ENCODE measurements at places on chromosomes 2 and 18. TPM values are rescaled to one million over a fixed set of nuclear protein-coding genes. Genes with fewer than 3 reads are reported as not detected.

- DNase-seq: no peak
- no peaks in the 10 kb centered on the region for H3K36me3 ChIP-seq
- H3K27ac ChIP-seq: no peak overlapping the region
- H3K4me3 ChIP-seq: no peak overlapping the region
Observed at GRCh38 chr2:12910431-12910830, 193.7 kb downstream of the TRIB2 start.

DNA sequence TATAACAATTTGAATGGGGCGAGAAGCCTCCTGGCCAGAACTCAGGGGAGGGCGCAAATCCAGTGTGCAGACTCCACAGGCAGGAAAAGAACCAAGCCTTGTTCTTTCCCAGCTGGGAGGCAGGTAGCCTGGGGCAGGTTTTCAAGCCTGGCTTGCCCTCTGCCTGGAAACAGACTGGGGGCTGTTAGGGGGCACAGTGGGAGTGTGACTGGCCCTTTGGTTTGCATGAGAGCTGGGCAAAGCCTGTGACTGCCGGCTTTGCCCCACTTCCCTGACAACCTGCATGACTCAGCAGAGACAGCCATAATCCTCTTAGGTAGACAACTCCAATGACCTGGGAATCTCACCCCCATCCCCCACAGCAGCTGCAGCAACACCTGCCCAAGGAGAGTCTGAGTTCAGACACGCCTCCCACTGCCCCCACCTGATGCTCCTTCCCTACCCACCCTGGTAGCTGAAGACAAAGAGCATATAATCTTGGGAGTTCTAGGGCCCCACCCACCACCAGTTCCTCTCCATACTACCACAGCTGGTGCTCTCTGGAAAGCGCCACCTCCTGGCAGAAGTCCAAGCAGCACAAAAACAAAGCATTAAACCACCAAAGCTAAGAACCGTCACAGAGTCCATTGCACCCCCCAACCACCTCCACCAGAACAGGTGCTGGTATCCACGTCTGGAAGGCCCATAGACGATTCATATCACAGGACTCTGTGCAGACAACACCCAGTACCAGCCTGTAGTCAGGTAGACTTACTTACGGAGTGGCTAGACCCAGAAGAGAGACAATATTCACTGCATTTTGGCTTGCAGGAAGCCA lies 402.5 kb downstream of the STK39 start:
- H3K27me3 ChIP-seq: no peaks in the 10 kb centered on the region
- DNase-seq: peak; percentile 66
- no peak overlapping the region for H3K4me3 ChIP-seq
- H3K4me1 ChIP-seq: no peaks in the 10 kb centered on the region

- H3K27me3 ChIP-seq: no peaks in the 10 kb centered on the region
- H3K27ac ChIP-seq: no peak overlapping the region
- H3K4me1 ChIP-seq: no peaks in the 10 kb centered on the region
- DNase-seq: no peak
- H3K4me3 ChIP-seq: no peak overlapping the region
Observed at GRCh38 chr2:152835674-152836073, 117.3 kb downstream of the ARL6IP6 start.

GRCh38 chr2:100197631-100198153 lies 55.3 kb upstream of the AFF3 start:
- no peak overlapping the region for H3K4me3 ChIP-seq
- peaks cover 12% of the 10 kb centered on the region for H3K4me1 ChIP-seq
- peak; percentile 30 for DNase-seq

- no peaks in the 10 kb centered on the region for H3K36me3 ChIP-seq
- peaks cover 5% of the 10 kb centered on the region for H3K4me1 ChIP-seq
- peak overlapping the region; percentile 55 for H3K27ac ChIP-seq
- no peak overlapping the region for H3K4me3 ChIP-seq
Observed at GRCh38 chr2:30266705-30267104, 35.4 kb downstream of the LBH start.

Gene YWHAQ
- total RNA-seq: 84.0 TPM

Gene TFCP2L1
- total RNA-seq: 52.7 TPM

Measured in transverse colon (tissue), 4 donors.